Spinal cord (tissue), 10 donors: ENCODE measurements at places on chromosomes 5 and 9. TPM values are rescaled to one million over a fixed set of nuclear protein-coding genes. Genes with fewer than 3 reads are reported as not detected.

Gene ADAMTSL1
- 31.5 TPM for total RNA-seq

Gene C9orf50
- 0.44 TPM for total RNA-seq

Gene ADAMTS16
- total RNA-seq = 8.0 TPM

Gene FAM169A
- 25.3 TPM for total RNA-seq

Gene PLPPR1
- total RNA-seq = 35.9 TPM

Gene FEM1C
- 15.4 TPM for total RNA-seq

Gene MAN1B1
- 38.3 TPM for total RNA-seq

- DNase-seq = no peak
- H3K27me3 ChIP-seq = peaks cover 25% of the 10 kb centered on the region
- no peak overlapping the region for H3K4me3 ChIP-seq
- H3K36me3 ChIP-seq = no peaks in the 10 kb centered on the region
Measured at GRCh38 chr5:84379749-84380148, 4.9 kb downstream of the EDIL3 start.

DNA sequence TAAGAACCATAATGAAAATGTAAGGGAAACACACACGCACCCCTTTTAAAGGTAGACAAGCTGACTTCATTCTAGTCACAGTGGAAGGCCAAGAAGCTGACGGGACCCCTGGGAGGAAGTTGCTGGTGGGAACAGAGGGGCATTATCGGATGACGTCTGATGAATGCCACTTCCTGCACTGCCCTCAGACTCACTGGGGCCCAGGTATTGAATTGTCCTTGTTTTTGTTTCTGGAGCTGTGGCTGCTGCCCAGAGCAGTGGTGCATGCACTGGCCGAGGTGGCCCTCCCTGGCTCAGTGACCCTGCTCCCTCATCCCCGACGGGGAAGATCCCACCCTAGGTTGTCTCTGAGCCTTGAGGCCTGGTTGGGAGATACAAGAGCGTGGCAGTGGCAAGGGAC, 15.3 kb upstream of the RPL26L1 start:
- peaks cover 13% of the 10 kb centered on the region for H3K4me1 ChIP-seq
- no peaks in the 10 kb centered on the region for H3K27me3 ChIP-seq
- peaks cover 71% of the 10 kb centered on the region for H3K36me3 ChIP-seq
- H3K27ac ChIP-seq = no peak overlapping the region
- no peak overlapping the region for H3K4me3 ChIP-seq

- H3K36me3 ChIP-seq = no peaks in the 10 kb centered on the region
- no peaks in the 10 kb centered on the region for H3K4me1 ChIP-seq
- no peaks in the 10 kb centered on the region for H3K27me3 ChIP-seq
- H3K27ac ChIP-seq = no peak overlapping the region
Measured at GRCh38 chr9:30075451-30076199, 2308.8 kb upstream of the ACO1 start.

- no peak for DNase-seq
- H3K4me1 ChIP-seq = peaks cover 7% of the 10 kb centered on the region
- H3K27me3 ChIP-seq = no peaks in the 10 kb centered on the region
- H3K36me3 ChIP-seq = no peaks in the 10 kb centered on the region
Measured at GRCh38 chr9:104903609-104904008, 24.3 kb downstream of the ABCA1 start.

- H3K4me1 ChIP-seq = no peaks in the 10 kb centered on the region
- no peak overlapping the region for H3K27ac ChIP-seq
- H3K27me3 ChIP-seq = no peaks in the 10 kb centered on the region
- DNase-seq = no peak
- no peak overlapping the region for H3K4me3 ChIP-seq
Measured at GRCh38 chr9:78559449-78559885, 262.5 kb downstream of the PSAT1 start.

GRCh38 chr9:129778469-129778868, 24.5 kb upstream of the TOR1B start:
- H3K27me3 ChIP-seq = no peaks in the 10 kb centered on the region
- DNase-seq = no peak
- no peak overlapping the region for H3K4me3 ChIP-seq
- H3K4me1 ChIP-seq = peaks cover 14% of the 10 kb centered on the region
- no peak overlapping the region for H3K27ac ChIP-seq
